ENCODE measurements at places on chromosomes 5 and 9. TPM values are rescaled to one million over a fixed set of nuclear protein-coding genes. Genes with fewer than 3 reads are reported as not detected.

GRCh38 chr5:97042996-97043395, 99.4 kb downstream of the LIX1 start:
- H3K27me3 ChIP-seq: no peaks in the 10 kb centered on the region
- no peaks in the 10 kb centered on the region for H3K4me1 ChIP-seq
- H3K4me3 ChIP-seq: no peak overlapping the region
- no peaks in the 10 kb centered on the region for H3K36me3 ChIP-seq

DNA sequence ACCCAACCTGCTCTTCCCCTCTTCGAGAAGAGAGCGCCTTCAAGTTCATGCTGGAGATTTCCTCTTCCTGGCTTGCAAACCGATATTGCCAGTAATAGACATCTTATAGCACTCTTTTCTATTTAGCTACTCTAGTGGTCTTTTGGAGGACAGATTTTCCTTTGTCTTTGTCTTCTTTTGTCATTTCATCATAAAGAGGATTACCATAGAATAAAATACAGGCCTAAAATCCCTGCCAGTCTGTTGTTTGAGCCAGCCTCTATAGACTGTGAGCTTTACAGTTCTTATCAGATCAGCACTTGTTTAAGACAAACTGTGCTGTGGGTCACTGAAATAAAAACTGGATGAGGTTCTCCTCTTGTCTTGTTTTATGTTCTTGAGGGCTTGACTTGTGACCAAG, 802.8 kb downstream of the NR2F1-AS1 start:
- H3K27me3 ChIP-seq: no peaks in the 10 kb centered on the region
- no peak for DNase-seq
- H3K36me3 ChIP-seq: no peaks in the 10 kb centered on the region
- H3K4me1 ChIP-seq: no peaks in the 10 kb centered on the region

ENG gene
- 0.76 TPM for total RNA-seq

- H3K27ac ChIP-seq: no peak overlapping the region
- no peaks in the 10 kb centered on the region for H3K36me3 ChIP-seq
- no peaks in the 10 kb centered on the region for H3K27me3 ChIP-seq
- no peak for DNase-seq
- no peak overlapping the region for H3K4me3 ChIP-seq
- H3K4me1 ChIP-seq: peaks cover 7% of the 10 kb centered on the region
These were observed 505.3 kb downstream of the CCDC171 start for GRCh38 chr9:16058131-16058549.

GRCh38 chr5:92909602-92909962, 671.4 kb downstream of the NR2F1-AS1 start:
- no peaks in the 10 kb centered on the region for H3K36me3 ChIP-seq
- DNase-seq: no peak
- H3K4me3 ChIP-seq: no peak overlapping the region
- peak overlapping the region; percentile 68 for H3K27ac ChIP-seq
- no peaks in the 10 kb centered on the region for H3K27me3 ChIP-seq
